Panc1 (cell line): ENCODE measurements at places on chromosomes 3 and 15. TPM values are rescaled to one million over a fixed set of nuclear protein-coding genes. Genes with fewer than 3 reads are reported as not detected.

TMEM158 gene
- total RNA-seq: 7.3 TPM

TGM4 gene
- total RNA-seq: 0.46 TPM

MNS1 gene
- total RNA-seq: 3.8 TPM

RCN2 gene
- 60.7 TPM for total RNA-seq

NLGN1 gene
- 0.85 TPM for total RNA-seq

SPINT1 gene
- total RNA-seq: 32.7 TPM

SAMMSON gene
- total RNA-seq: not detected

ITIH3 gene
- total RNA-seq: 0.67 TPM

HYAL2 gene
- total RNA-seq: 41.5 TPM

AGBL1 gene
- total RNA-seq: not detected

PLSCR5 gene
- not detected for total RNA-seq

RFT1 gene
- 21.0 TPM for total RNA-seq

GOLGA8J gene
- total RNA-seq: 0.44 TPM

CHRM5 gene
- not detected for total RNA-seq

POC1A gene
- total RNA-seq: 25.7 TPM

RAD51 gene
- total RNA-seq: 30.3 TPM

FGF12 gene
- 0.51 TPM for total RNA-seq

PHLDB2 gene
- total RNA-seq: 11.3 TPM

SPINK8 gene
- not detected for total RNA-seq

EFHB gene
- total RNA-seq: 0.46 TPM

CACNA1D gene
- total RNA-seq: 23.0 TPM

TMCO5A gene
- not detected for total RNA-seq

CACNA2D3 gene
- 0.41 TPM for total RNA-seq

UACA gene
- total RNA-seq: 303 TPM

CYP1A2 gene
- total RNA-seq: not detected

PDCD10 gene
- total RNA-seq: 83.5 TPM

VIPR1 gene
- total RNA-seq: 0.41 TPM

TRPC1 gene
- 29.6 TPM for total RNA-seq

LRRN1 gene
- total RNA-seq: 0.13 TPM

KNG1 gene
- total RNA-seq: 0.23 TPM

CD200 gene
- not detected for total RNA-seq

UCN2 gene
- 1.8 TPM for total RNA-seq

ABHD10 gene
- total RNA-seq: 30.3 TPM

SLC12A1 gene
- not detected for total RNA-seq

P2RY1 gene
- total RNA-seq: 0.08 TPM

CPEB1 gene
- 19.5 TPM for total RNA-seq

P3H2 gene
- total RNA-seq: 82.2 TPM

SPTBN5 gene
- total RNA-seq: 2.1 TPM

MME gene
- 1.6 TPM for total RNA-seq

MRAS gene
- total RNA-seq: 14.2 TPM

GOLGA6C gene
- not detected for total RNA-seq

ACSBG1 gene
- total RNA-seq: 0.31 TPM

EAF2 gene
- 5.3 TPM for total RNA-seq

SEMA5B gene
- 1.2 TPM for total RNA-seq

ALDH1L1 gene
- total RNA-seq: 0.36 TPM
